ENCODE measurements at places on chromosomes 3 and 15.
A peak's percentile ranks its signal among the peaks of the same experiment; 100 is the strongest.

DNA sequence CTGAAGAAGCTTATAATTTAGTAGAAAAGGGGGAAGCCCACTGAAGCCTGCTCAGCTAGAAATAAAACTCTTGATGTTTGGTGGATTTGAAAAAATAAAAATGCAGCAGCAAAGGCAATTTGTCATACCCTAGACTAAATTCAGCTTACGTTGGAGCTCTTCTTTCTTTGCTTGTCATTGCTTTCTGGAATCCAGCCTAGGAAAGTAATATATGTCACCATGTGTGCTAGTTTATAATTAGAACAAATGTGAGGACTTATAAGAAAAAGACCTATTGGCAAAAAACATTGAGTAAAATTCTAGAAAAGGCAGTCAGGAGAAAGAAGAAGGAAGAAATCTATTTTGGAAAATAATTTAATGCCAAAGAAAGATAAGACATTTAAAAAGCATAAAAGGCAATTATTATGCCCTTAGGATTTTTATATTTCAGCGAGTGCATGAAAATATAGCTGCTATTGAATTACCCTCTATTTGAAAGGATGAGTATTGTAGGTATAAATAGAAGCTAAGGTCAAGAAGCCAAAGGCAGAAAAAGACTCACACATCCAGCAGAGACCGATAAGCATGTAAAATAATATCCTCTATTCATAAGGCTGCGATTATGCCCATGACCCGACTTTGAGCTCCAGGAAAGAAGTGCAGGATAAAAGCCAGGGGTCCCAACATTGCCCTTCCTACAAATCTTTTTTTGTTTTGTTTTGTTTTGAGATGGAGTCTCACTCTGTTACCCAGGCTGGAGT lies 10.6 kb upstream of the BTBD1 start:
- no peak for DNase-seq

GRCh38 chr3:147483578-147483977 lies 74.4 kb downstream of the ZIC1 start:
- no peak for DNase-seq

GRCh38 chr3:64178419-64178818 lies 46.8 kb downstream of the PRICKLE2 start:
- no peak for DNase-seq

- DNase-seq: no peak
Observed at GRCh38 chr3:79187426-79187825, 580.4 kb downstream of the ROBO1 start.

DNA sequence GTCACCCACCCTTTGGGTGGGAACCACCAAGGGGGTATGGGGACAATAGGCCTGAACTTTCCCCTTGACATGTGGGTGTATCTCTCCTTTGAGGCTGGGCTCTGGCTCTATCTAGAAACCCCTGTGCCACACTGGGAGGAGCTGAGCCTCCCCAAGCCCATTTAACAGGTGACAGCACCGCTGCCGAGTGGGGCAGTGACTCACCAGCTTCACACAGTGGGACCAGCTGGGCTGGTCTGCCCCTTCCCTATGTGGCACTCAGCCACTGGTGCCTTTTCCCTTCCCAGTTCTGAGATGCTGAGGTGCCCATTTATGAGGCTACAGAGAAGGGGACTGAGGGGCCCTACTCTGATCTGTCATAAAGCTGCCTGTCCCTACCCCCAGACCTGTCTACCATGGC lies 5.1 kb downstream of the PSTPIP1 start:
- no peak for DNase-seq

- no peak for DNase-seq
Observed at GRCh38 chr3:184801241-184801785, 10.7 kb upstream of the VPS8 start.

DNA sequence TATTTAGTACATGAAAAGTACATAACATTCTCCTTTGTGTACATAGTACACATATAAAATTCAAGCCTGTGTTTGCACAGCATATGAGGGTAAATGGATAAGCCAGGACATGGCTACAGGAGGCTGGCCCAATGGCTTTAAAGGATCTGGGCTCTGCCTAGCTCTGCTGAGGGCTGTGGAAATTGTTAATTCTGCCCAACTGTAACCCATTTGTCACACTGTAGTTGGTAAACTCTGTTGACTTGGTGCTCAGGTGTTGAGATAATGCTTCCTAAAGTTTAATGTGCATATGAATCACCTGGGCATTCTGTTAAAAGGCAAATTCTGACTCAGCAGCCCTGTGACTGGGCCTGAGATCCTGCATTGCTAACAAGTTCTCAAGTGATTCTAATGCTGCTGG lies 196.5 kb upstream of the ZPLD1 start:
- DNase-seq: no peak

GRCh38 chr15:32668942-32669341 lies 27.4 kb downstream of the SCG5 start:
- no peak for DNase-seq

DNA sequence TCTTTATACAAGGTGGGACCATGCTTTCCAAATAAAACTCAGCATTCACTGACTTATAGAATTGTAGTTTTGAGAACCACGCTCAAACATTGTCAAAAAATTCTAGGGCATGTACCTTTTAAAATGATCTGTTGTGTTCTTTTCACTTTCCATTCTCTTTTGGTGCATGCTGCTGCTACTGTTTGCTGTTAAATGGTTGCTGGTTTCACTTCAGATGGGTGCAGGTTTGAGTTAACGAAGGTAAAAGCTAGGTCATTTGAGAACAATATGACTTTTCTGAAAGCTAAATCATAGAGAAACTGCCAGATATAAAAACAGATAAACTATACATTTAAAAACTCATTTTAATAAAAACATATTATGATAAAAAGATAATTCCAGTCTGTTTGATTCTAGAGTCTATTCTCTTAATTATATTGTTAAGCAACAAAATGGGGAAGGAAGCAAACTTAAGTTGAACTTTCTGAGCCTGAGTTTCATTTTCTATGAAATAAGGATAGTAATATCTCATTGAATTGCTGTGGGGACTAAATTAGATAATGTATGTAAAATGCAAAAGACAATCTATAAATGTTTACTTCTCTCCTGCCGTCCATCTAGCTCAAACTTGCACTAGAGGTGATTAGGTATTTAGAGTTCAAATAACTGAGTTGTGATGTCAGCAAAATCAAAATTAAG lies 82.4 kb downstream of the OXSM start:
- no peak for DNase-seq

DNA sequence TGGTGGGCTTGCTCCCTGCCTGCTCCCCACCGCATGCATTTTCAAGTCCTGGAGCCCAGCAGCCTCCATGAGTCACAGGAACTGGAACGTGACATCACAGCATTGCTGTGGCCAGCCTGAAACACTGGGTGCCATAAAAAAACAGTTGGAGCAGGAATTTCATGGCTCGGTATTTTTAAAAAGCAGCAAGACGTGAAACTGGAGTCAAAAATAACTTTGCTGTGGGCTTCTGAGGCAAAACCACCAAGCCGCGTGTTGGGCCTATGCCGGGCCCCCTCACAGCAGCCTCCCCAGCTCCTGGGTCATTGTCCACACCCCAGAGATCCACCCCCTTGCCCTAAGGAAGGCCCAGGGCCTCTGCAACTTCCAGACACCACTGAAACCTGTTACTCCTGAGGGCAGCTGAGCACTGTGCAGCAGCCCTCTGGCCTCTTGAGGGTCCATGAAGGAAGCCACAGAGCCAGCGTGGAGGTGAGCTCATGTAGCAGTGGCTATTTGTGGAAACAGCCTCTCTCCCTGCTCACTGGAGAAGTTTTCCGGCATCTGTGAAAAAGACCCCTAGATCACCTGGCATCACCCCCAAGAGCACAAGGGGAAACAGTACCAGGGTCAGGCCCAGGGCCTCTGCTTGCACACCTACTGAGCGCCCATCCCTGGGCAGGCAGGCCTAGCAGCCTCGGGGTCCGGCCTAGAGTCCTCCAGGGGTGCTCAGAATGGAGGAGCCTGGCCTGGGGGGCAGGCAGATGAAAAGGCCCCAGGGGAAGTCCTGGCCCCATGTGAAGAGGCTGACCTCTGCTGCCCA lies 34.0 kb upstream of the DUSP7 start:
- no peak for DNase-seq

GRCh38 chr3:43154980-43155379 lies 49.1 kb upstream of the POMGNT2 start:
- DNase-seq: no peak

- DNase-seq: no peak
Observed at GRCh38 chr3:105385179-105385578, 18.5 kb downstream of the ALCAM start.

DNA sequence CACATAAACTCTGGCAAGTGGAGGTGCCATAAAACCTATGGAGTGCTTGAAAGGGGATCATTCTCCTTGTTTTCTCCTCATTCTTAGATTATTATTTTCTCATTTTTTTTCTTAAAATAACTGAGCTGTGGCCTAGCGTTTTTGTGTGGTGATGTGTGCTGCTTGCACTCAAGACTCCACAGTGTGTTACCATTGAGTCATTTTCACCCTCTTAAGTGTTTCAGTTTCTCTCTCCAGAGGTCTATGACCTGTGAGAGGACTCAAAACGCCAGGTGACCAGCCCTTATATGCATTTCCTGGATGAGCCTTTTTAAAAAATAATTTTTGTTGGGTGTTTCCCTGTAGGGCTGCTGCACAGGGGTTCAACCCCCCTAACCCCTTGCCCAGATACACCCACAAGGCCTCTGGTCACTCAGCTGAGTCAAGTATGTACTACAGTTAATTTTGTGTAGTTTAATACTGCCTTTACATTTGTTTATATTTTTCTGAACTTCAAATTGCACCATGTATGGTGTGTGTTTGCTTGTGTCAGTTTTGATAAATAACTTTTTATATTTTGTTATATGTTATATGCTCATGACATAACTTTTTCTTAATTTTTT lies 15.4 kb upstream of the BTLA start:
- DNase-seq: no peak

- no peak for DNase-seq
Observed at GRCh38 chr3:61371123-61371522, 119.9 kb upstream of the FHIT start.

DNA sequence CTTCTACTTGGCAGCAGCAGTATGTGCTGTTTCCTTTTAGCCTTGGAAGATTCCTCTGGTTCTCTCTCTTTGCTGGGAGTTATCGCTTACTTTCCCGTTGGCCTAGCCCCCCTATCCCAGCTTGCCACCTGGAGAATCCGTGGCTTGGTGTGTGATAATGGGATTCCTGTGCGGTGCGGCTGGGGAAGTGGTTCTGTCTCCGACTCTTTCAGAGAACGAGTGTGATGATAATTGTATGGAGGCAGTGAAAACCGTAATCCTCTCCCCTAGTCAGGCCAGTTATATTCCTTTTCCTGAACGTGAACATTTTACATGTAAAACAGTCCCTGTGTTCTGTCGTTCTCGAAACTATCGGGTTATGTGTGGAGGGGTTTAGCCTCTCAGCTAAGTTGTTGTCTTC lies 300.1 kb upstream of the C2CD4B start:
- DNase-seq: no peak

GRCh38 chr15:69914960-69915359 lies 182.8 kb downstream of the TLE3 start:
- no peak for DNase-seq

DNA sequence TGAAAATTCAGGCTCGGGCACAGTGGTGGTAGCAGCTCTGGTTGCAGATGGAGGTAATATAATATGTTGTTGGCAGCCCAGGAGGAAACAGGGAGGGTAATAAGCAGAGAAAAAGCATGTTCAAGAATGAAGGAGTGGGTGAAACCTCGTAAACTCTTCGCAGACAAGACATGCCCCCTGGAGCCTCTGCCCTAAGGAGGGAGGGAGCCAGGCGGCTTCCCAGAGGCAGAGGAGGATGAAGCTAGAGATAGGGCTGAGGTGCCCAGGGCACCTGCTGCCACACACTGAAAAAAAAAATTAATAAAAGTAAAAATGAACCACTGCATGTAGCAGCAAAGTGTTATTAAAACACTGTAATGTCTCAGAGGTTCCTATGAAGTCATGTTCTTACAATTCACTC lies 137.3 kb downstream of the FOXP1 start:
- DNase-seq: peak; percentile 54

- DNase-seq: no peak
Observed at GRCh38 chr3:186254676-186255650, 107.1 kb downstream of the DGKG start.

DNA sequence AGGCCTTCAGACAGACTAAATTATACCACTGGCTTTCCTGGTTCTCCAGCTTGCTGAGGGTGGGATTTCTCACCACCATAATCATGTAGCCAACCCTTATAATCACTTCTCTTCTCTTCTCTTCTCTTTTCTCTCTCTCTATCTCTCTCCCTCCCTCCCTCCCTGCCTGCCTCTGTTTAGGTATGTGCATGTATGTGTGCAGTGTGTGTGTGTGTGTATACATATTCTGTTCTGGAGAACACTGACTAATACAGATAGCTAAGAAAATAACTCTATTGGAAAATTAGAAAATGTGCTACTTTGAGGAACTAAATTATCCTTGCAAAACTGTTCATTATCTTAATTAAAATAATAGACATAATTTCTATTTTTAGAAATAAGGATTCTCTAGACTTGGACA lies 118.6 kb upstream of the GADL1 start:
- DNase-seq: no peak

- DNase-seq: no peak
Observed at GRCh38 chr3:125129512-125129997, 73.8 kb upstream of the HEG1 start.

GRCh38 chr15:85479071-85479647 lies 98.8 kb downstream of the AKAP13 start:
- DNase-seq: no peak

DNA sequence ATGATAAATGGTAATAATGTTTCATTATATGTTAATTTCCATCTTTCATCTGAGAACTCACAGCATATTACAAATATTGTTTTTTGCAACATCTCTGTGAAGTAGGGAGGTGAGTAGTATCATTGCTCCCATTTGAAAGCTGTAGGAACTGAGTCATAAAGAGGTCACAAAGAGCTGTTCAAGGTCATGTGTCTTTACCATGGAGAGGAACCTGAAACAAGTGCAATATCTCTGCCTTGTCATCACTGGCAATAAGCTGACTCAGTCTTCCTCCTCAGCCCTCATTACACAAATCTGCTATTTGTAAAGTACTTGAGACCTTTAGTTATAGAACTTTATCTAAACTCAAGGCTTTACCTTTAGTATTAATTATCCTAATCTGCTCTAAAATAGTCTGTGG lies 4.4 kb upstream of the ATP13A4 start:
- DNase-seq: no peak

GRCh38 chr3:88013592-88013991 lies 45.2 kb downstream of the CGGBP1 start:
- DNase-seq: no peak

GRCh38 chr3:189909139-189909538 lies 211.6 kb downstream of the P3H2 start:
- no peak for DNase-seq

GRCh38 chr3:13177641-13178040 lies 104.4 kb upstream of the IQSEC1 start:
- DNase-seq: no peak

GRCh38 chr3:71121429-71122167 lies 461.9 kb downstream of the FOXP1 start:
- no peak for DNase-seq

GRCh38 chr3:161641287-161641686 lies 144.7 kb downstream of the OTOL1 start:
- DNase-seq: no peak

GRCh38 chr15:42046597-42046996 lies 25.8 kb upstream of the PLA2G4E start:
- no peak for DNase-seq

Data from activated CD8-positive, alpha-beta memory T cell treated with anti-CD3 and anti-CD28 coated beads for 24 hours (primary cell).